GM12891 (cell line): ENCODE measurements at places on chromosomes 16 and 17.
A peak's percentile ranks its signal among the peaks of the same experiment; 100 is the strongest.

- DNase-seq: no peak
Measured at GRCh38 chr17:30299000-30299399, 7.3 kb upstream of the BLMH start.

DNA sequence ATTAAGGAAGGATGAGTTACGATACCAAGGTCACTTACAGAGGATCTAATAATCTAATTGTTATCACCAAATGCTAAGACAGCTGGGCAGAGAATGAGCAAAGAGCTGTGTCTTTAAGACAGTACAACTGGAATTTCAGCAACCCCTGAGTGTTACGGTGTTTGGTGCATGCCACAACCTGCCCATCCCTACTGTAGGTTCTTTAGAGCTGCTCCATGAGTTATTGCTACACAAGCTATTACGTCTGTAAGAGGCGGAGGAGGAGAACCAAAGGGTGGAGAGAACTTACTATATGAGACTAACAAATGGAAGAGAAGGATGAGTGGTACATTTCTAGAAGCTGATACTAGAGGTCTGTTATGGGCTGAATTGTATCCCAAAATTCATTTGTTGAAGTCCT, 14.2 kb upstream of the C17orf78 start:
- no peak for DNase-seq

DNA sequence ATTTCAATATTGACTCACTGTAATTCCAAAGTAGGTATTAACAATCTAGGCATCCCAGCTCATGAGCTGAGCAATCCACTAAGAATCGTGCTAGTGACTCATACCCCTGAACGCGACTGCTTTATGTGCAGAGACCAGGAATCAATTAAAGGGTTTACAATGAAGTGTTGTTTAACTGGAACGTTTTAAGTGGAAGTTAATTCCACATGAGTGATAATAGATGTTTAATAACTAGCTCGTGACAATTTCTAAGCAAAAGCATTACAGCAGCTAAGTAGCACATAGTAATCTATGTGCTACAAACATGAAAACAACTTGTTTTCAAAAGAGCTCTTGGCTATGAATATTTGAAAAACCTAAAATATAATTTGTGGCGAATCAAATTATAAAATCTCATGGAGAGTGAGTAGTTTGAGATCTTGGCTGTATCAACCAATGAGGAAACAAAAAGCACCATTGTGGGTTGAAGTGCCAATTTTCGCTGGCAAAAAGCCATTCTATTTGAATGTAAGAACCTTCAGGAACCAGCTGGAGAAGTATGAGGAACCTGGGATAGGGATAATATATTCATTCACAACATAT, 9.4 kb downstream of the GJC1 start:
- DNase-seq: no peak

DNA sequence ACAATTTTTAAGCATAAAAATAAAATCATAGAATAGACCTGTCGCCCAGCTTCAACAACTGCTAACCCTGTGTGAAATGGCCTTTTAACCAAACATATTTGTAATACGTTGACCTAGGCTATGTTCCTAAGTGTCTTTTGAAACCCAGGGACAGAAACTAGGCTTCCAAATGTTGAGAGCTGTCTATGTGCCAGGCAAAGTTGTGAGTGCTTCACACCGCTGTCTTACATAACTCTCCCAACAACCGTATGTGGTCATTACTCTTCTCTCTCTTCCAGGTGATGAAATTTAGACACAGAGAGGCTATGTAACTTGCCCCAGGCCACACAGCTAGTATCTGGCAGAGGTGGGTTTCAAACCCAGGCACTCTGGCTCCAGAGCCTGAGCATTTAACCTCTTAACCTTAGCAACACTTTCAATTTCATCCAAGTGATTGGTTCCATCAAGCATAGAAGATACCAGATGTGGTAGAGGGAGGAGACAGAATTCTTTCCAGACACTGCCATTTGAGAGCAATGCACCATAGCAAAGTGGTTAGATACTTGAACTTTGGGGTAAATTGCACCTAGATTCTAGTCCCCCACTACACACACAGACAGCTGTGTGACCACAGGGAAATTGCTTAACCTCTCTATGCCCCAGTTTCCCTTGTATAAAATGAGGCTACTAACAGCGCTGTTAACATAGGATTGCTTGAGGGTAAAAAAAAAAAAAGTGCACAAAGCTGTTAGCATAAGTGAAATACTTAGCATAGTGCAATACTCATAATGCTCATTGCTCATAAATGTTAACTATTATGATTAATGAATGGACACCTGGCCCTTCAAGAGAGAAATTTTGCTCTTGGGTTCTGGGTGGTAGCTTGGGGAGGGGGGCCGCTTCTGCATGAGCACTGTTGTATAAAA, 160.6 kb downstream of the IRX3 start:
- DNase-seq: no peak

DNA sequence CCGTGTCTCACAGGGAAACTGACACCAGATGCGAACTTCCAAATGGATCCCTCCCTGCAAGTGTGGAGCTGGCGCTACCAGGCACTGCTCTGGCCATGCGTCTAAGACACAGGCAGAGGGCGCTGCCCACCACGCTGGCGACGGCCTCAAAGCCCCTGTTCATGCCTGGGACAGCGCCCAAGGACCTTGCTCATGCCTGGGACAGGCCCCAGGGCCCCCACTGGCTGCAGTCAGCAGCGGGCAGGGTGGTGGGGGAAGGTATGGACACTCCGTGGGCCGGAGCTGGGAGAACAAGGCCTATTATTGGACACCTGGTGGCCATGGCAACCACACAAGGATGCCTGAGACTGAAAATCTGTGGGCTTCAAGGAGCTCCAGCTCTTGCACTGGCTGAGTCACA, 8.8 kb downstream of the ZG16B start:
- peak; percentile 79 for DNase-seq

GRCh38 chr17:7111784-7112509, 2.7 kb downstream of the ASGR2 start:
- no peak for DNase-seq

DNA sequence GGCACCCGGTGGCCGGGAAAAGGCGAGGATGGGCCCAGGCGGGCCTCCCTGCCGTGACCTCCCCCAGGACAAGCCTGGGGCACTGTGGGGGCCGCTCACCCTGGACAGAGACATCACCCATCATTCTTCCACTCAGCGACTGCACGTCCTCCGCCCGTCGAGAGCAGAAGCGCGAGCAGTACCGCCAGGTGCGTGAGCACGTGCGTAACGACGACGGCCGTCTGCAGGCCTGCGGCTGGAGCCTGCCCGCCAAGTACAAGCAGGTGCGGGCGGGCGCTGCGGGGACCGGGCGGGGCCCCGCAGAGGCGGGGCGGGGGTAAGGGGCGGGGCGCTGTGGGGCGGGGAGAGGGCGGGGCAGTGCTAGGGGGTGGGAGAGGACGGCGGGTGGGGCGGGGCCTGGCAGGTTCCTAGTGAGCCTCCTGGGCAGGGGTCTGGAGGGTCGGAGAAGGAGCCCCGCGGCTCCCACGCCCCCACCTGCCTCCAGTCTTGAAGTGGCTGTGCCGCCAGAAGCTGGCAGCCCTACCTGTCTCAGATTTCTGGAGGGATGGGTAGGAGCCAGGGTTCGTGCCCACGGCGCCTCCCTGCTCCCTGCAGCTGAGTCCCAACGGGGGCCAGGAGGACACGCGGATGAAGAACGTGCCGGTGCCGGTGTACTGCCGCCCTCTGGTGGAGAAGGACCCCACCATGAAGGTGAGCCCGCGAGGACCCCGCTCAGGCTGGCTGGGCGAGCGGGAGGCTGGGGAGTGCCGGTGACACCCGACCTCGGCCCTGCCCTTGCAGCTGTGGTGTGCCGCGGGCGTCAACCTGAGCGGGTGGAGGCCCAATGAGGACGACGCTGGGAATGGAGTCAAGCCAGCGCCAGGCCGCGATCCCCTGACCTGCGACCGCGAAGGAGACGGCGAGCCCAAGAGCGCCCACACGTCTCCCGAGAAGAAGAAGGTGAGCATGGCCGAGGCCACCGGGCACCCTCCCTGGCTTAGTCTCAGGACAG, 7.5 kb downstream of the NME3 start:
- DNase-seq: no peak

DNA sequence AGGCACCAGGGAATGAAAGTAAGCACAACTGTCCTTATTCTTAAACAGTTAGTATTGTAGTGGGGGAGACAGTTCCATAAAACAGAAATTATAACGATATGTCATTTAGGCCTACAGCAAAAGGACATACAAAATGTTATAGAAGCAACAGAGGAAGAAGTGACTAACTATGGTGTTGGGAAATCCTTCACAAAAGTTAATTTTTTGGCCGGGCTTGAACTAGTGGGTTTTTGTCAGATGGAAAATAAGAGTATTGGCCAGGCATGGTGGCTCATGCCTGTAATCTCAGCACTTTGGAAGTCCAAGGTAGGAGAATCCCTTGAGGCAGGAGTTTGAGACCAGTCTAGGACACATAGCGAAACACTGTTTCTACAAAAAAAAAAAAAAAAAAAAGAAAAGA, 127.8 kb downstream of the SSH2 start:
- no peak for DNase-seq

- DNase-seq: peak; percentile 70
Measured at GRCh38 chr17:44354582-44355561, 8.8 kb downstream of the FAM171A2 start.
